ENCODE measurements at places on chromosomes 12 and 14.

GRCh38 chr14:54146601-54147000 lies 190.0 kb upstream of the BMP4 start:
- DNase-seq = no peak

GRCh38 chr14:64762044-64763034 lies 58.1 kb downstream of the PLEKHG3 start:
- peak; percentile 53 for DNase-seq

DNA sequence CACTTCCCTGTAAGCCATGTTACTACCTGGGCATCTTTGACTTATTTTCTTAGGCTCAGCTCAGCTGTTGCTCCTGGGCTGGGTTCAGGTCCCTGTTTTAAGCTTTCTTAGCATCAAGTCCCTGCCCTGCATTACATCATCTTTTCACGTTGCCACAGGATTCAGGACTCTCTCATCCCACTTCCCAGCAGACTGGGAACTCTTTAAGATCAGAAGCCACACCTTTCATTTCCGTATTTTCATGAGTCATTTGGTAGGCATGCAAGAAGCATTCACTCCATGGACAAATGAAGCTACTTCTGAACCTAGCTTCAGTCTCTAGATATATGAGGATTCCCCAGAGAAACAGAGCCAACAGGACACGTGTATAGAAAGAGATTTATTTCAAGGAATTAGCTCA lies 726.8 kb downstream of the VRK1 start:
- no peak for DNase-seq

DNA sequence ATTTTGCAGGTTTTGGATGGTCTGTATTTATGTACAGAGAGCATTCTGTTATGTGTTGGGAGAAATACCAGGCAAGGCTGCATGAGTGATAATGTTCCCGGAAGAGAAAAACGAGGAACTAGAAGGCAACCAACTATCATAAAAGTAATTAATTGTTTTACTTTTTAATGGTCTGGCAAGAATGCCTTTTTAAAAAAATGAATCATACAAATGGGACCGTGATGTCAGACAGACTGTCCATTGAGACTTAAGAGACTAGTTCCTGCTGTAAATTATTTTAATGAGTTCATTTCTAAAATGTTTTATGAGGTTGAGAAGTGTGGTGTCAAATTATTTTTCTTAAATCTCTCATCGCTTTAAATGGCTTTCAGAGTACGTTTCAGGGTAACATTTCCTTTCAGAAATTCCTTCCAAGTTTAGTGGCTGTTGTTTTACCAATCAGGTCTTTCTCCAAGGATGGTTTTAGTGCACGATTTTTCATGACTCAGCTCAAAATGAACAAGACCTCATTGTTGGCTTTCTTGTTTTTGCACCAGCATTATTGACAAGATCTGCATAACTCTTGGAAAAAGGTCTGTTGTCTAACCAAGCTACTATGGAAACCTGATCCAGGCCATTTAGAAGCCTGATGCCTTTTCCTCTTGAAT lies 86.1 kb upstream of the ARHGAP5 start:
- no peak for DNase-seq

DNA sequence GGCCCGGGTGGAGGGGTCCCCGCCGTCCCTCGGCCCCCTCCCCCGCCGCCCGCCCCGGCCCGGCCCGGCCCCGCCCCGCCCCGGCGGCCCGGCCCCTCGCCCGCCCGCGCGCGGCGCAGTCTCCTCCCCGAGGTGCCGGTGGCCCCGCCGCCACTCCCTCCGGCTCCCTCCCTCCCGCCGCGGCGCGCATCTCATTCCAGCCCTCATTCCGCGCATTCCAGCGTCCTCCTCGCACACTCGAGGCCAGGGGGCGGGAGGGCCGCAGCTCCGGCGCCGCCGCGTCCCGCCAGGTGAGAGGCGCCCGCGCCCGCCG lies at the start of gene TEAD4:
Gene TEAD4 (plus strand): TSS at position 206 of the 313 bp plus-strand sequence.
- DNase-seq = no peak

DNA sequence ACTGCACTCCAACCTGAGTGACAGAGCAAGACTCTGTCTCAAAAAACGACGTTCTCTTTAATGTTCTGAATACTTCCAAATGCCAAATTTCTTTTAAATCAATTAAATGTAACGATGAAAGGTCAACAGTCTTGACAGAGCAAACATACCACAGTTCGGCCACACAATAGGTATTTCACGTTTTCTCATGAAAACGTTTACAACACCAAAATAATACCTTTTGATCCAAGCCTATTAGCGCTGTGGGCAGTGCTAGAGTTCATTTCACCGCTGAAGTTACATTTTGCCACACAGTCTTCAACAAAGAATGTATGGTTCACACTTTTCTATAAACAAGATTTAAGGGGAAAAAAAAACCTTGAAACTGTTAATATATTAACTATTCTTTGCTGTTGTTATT lies 122.1 kb downstream of the MED13L start:
- no peak for DNase-seq

All from nucleus accumbens (tissue), 56 donors.